T1000 (cell line): ENCODE measurements at places on chromosomes 6 and 20.

DNA sequence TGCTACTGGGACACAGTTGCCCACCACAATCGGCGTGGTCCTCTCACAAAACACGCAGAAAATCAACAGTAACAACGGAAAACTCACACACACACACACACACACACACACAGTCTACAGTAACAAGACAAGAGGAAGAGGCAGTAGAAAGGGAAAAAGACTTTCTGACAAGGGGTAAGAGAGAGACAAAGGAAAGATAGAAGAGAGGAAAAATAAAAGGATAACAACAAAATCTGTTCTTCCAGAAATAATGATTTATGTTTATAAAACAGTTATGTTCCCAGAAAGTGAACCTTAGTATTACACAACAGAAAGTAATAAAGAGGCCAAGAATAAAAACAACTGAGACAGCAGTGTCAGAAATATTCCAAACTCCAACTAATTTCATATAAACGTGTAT is 2.9 kb downstream of the RANBP9 start:
- DNase-seq: no peak

DNA sequence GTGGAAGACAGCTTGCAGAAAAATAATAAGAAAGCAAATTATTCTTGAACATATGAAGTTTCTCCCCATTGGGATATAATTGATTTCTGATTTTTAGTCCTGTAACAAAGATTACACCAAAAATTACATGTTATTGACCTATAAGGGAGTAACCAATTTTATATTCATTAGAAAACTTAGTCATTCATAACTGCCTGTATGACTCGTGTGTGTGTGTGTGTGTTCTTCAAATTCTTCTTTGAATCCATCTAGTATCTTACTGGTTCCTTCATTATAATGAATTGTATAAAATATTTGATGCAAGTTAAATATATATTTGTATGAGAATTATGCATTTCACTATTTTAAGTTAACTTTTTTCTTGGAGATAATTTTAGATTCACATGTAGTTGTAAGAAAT is 310.4 kb downstream of the HAO1 start:
- no peak for DNase-seq

GRCh38 chr6:5053864-5054244 is 31.3 kb upstream of the PPP1R3G start:
- no peak for DNase-seq

GRCh38 chr20:46995561-46996142 is 101.0 kb downstream of the EYA2 start:
- DNase-seq: no peak

DNA sequence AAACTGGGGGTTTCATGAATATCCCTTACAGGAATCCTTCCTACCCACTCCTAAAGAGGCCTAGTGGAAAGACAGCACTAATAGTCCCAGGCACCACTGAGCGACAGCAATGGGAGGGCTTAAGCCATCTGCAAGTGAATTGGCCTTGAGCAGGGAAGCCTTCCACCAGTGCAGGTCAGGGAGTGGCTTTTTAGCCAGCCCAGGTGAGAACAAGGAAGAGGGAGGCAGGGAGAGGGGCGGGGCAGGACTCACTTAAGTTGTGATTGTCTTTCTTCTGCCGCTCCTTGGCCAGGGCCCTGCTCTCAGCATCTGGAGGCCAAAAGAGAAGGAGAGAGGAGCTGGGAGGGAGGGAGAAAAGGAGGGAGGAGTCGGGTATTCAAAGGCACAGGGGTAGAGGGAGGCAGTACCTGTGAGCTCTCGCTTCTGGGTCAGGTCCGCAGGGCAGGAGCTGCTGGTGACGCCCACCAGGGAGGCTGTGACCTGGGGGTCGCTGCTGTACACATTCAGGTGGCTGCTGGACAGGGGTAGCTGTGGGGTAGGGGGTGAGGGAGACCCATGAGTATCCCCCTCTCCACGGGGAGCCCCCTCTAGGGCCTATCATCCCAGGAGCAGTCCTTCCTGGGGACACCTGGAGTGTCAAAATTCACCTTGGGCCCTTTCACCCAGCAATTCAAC is 47.8 kb downstream of the TFEB start:
- DNase-seq: no peak

GRCh38 chr6:55874316-55874715 is 1.1 kb downstream of the BMP5 start:
- no peak for DNase-seq

DNA sequence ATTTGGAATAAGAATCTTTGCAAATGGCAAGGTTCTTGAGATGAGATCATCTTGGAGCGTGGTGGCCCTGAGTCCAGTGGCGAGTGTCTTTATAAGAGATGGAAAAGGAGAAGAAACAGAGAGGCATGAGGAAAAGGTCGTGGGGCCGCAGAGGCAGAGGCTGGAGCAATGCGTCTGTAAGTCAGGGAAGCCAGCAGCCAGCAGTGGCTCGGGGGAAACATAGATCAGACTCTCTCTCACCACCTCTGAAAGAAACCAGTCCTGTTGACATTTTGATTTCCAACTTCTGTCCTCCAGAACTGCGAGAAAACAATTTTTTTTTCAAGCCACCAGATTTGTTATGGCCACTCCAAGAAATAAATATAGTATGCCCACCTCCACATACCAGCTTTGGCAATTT is 226.6 kb downstream of the TFAP2C start:
- DNase-seq: no peak

- DNase-seq: no peak
These were observed 86.6 kb downstream of the TAF4 start for GRCh38 chr20:61979090-61979489.
